ENCODE measurements at places on chromosomes 13 and 19. TPM values are rescaled to one million over a fixed set of nuclear protein-coding genes. Genes with fewer than 3 reads are reported as not detected.

ACP5 gene
- 0.14 TPM for total RNA-seq

ZNF99 gene
- not detected for total RNA-seq

MAP3K10 gene
- 12.7 TPM for total RNA-seq

CELF5 gene
- total RNA-seq, result 0.29 TPM

KANK2 gene
- 39.9 TPM for total RNA-seq

LIM2 gene
- total RNA-seq, result not detected

SLC7A9 gene
- 0.43 TPM for total RNA-seq

ADGRE3 gene
- total RNA-seq, result not detected

ZNF723 gene
- not detected for total RNA-seq
